Left lung (tissue), 14 donors: ENCODE measurements at places on chromosomes 5 and 9.

DNA sequence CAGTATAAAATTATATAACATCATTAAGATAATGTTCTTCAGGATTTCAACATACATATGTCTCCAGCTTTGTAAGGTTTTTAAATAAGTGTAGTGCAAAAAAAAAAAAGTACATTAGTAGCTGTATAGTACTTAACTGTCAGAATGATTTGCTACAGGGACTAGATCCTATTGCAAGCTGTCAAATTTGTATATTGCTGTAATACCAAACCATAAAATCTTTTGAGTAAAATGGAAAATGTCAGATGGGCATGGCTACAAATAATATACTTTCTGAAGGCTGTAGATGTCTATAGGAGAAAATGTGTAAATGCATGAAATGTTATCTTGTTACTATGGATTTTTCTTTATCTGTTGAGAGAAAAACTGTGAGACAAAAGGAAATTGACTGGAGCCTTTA is 298.5 kb downstream of the KDM4C start:
- no peak for DNase-seq

GRCh38 chr5:56837956-56838355 is 22.6 kb downstream of the MAP3K1 start:
- DNase-seq: no peak

DNA sequence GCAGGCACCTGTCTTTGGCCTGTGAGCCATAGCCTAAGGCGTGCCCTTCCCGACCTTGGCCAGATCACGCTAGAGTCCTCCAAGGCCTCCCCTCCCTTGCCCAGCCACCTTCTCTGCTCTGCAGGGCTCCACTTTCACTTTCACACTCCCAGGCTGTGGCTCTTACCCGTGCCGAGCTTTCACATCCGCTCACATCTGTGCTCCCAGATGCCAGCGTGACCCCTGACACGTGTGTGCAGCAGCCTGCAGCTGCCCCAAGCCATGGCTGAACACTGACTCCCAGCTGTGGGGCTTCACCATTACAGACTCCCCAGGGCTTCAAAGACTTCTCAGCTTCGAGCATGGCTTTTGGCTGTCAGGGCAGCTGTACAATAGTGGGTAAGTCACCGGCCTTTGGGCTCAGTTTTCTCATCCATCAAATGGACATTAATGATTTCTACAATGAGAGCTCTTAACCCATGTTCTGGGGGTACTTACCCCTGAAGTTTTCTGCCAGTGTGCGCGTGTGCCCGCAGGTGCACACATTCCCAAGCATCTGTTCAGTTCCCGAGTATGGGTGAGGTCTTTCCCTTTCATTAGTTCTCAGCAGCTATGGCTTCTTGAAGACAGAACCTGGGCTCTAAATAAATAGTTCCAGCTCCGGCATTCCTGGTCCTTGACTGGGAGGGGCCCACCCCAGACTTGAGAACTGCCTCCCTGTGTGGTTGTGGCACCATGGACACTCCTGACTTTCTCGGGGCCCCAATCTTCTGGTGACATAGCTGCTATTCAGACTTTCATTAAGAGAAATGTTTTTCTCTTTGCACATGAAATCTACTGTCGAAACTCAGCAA is 118.6 kb downstream of the RGS3 start:
- DNase-seq: peak; percentile 90

- no peak for DNase-seq
Observed at GRCh38 chr5:141814064-141814964, 63.9 kb downstream of the PCDH1 start.

DNA sequence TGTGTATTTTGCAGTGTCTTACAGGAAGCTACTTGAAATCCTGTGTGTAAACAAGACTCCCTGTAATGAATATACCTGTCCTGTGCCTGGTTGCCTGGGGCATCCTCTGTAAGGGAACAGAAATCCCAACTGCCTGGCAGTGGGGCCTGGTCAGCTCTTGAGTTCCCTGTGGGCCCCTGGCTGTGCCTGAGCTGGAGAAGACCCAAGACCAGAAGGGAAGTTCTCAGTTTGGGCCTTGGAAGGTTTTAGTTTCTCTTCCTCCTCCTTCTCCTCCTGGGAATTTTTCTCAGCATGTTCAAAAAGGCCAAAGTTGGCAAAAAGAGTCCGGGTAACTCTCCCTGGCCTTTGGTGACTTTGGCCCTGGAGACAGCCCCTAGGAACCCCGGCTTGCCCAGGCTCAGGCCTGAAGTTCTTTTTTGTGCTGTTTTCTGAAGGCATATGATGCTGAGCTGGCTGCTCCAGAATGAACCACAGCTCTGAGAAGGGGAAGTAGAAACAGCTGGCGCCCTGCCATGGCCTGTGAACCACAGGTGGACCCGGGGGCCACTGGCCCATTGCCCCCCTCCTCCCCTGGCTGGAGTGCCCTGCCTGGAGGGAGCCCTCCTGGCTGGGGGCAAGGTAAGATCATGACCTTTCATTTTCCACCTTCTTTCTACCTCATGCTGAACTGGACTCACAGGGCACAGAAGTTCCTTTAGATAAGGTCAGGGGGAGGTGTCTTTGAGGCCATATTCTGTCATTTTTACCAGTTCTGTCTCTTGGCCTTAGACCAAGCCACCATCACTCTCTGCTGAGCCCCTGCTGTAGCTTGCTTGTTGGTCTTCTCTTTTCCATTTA is 5.8 kb downstream of the TMEM268 start:
- DNase-seq: peak; percentile 86

- no peak for DNase-seq
Observed at GRCh38 chr5:109987970-109988369, 298.2 kb downstream of the MAN2A1 start.

DNA sequence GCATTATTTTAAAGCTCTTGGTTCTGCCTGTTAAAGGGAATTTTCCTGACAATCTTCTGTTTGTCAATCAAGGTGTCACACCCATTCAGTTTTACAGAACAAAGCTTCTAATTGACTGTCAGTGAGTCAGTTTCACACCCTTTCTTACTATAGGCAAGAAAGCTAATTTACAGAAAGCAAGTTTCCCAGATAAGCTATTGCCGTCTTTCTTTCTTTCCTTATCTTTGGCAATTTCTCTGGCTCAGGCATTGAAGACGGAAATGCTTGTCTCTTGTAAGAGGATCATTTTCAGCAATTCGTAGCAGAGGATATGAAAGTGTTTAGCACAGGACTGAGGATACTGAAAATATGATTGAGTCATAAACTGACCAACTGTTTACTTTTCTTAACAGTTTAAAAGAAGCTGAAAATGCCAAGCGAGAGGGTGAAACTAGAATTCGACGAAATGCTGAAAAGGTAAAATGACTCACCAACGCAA is 27.0 kb downstream of the SPINK5 start:
- DNase-seq: no peak

- DNase-seq: no peak
Observed at GRCh38 chr5:153714798-153715197, 224.3 kb downstream of the GRIA1 start.

DNA sequence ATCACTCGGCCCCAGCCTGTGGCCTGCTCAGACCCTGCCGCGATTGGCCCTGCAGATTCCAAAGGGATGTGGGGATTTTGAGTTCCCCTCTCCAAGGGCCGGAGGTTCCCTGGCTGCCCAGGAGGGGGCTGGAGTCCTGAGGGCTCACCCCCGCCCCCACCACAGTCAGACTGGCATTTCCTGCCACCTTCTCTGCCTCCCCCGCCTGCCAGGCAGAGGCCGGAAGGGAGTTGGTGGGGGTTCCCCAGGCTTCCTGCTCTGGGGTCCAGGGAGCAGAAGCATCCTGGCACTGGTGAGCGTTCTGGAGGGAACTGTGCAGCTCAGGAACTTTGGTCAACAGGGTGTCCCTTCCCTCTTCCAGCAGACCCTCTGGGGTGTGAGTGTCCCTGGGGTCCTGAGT is 70.6 kb downstream of the RXRA start:
- DNase-seq: no peak

DNA sequence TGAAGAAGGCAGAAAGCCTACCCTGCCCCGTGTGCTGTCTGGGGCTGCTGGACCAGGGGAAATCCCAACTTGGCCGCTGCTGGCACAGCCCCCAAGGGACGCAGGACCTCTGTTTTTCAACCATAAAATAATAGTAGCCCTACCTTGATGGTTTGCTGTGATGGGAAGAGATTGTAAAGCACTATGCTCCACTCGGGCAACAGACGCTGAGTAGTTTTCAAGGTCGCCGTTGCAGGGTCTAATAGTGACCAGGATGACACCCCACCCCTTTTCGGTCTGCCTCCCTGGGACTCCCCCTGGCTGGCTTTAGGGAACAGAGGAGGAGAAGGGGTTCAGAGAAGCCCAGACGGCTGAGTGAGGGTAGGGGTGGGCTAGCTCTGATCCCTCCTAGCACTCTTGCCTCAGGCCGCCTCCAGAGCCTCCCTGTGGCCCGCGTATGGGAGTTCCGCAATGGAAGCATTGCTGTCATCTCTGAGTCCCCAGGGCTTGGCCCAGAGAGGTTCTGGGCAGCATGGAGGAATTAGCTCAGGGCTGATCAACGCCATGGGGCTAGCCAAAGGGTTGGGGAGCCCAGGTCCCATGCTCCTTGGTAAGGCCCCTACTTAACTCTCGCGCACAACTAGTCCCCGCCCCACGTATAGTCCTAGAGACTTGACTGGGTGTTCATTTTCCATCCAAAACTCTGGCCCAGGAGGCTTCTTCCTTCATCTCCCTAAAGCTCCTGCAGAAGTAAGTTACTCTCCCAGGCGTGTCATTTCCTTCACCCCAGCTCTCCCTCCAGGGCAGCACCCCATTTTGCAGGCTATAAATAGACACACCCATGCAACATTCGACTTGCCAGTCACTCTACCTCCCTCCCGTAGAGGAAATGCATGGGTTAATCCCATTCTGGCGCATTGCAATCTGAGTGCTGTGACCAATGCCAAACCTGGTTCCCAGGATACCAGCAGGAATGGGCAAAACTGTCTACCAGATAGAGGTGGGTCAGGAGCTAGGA is 1.1 kb upstream of the IRF1 start:
- no peak for DNase-seq

DNA sequence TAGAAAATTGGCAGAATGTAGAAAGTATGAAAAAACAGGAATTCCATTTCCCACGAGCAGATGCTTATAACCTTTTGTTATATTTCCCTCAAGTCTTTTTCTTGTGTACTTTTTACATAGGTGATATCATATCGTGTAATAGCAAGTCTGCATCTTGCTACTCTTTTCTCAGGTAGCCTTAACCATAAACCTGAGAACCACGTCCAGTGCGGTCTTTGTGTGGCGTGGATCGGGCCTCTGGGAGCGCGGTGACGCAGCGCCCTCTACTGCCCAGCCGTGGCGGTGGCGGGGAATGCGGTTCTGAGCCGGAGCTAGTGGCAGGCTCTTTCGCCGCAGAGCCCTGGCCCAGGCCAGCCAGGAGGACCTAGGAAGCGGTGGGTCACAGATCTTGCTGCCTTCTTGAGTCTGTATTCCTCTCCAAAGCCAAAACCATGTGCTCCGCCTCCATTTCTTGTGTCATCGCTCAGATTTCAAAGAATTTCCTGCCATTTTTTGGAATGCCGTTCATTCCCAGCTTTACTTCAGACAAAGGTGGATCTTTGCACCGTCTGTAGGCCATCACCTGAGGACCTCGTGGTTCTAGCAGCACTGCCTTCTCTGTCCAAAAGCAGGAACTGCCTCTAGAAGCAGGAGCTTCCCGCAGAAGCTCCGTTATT is 71.9 kb downstream of the MVB12B start:
- DNase-seq: peak; percentile 77

GRCh38 chr5:176181271-176181855 is 56.9 kb upstream of the SIMC1 start:
- no peak for DNase-seq

DNA sequence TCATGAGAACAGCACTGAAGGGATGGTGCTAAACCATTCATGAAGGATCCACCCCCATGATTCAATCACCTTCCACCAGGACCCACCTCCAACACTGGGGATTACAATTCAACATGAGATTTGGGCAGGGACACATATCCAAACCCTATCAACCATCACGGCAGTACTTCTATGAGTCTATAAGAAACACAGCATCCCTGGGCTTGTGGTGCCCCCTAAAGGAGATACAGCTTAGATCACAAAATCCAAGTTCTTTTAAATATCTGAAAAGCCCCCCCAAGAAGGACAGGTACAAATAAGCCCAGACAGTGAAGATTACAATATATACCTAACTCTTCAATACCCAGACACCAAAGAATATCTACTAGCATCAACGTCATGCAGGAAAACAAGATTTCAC is 233.7 kb upstream of the ADRA1B start:
- no peak for DNase-seq

DNA sequence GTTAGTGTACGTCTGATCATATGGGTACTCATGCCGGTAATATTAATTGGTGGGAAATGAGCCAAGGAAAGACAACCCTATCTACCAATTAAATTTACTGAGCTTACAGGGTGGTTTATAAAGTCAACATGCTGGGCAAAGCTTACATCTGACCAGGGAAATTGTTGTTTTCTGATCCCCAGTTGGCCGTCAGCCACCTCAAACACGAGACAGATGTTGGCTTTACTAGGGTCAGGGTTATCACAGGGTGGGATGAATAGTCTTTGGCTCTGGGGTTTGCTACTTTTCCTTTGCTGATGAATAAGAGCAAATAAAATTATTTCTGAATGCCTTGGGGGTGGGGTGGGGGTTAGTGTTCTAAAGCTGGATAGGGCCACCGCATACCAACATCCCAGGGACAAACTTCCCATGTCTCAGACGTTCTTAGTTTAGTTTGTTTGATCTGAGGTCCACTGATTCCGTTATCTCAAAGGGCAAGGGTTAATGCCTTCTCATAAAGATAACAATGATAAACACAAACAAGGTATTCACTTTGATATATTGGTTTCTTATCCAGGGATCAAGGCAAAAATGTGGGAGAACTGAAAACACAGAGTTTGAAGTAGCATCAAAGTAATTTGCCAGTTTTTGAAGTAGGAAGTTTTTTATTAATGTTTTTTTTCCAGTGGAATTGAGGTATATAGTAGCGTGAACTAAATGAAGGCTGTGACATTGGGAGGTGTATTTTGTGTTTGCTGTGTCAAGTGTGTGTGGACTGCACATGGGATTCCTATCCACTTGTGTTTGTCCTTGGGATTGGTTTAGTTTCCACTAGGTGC is 109.1 kb upstream of the RPS23 start:
- no peak for DNase-seq

DNA sequence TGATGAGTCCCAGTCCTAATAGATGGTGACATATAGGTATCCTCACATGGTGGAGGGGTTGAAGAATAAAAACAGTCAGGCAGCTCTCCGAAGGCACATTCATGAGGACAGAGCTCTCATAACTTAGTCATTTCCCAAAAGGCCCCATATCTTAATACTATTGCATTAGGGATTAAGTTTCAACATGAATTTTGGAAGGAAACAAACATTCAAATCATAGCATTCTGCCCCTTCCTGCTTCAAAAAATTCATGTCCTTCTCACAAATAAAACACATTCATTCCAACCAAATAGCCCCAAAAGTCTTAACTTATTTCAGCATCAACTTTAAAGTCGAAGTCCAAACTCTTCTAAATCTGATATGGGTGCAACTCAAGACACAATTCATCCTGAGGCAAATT is 277.2 kb upstream of the NR4A3 start:
- DNase-seq: no peak
